Stimulated activated CD8-positive, alpha-beta memory T cell treated with anti-CD3 and anti-CD28 coated beads, Interleukin-7, amount 100 ng/mL, for 24 hours (primary cell): ENCODE measurements at places on chromosomes 6 and 20.

DNA sequence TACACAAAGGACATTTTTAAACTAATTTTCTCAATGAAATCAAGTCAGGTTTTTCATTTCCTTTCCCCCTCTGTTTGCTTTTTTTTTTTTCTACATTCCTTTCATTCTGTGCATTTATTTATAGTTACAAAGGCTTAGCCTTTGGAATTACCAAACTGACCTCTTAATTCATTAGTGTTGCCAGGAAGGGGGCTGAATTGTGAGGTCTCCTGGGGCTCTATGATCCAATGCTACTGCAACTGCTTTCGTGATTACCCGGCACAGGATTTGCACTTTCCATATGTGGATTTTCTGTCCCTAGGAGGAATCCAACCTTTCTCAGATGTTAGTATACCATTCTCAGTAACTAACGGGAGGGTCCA is 35.3 kb downstream of the NEDD9 start:
- DNase-seq: no peak

DNA sequence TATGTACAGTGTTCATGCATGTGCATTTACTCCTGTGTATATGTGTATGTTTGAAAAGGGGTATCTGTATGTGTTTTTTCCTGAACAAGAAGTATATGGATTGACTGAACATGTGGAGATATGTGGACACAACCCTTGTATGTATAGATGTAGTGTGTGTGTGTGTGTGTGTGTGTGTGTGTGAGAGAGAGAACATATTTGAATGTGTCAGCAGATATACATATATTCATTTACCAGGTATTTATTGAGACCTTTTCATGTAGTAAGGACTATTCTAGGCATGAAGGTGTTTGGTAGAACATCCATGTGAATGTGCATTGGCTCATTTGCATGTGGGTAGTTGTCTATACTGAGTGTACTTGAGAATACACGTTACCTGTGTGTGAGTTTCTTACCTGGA is 39.3 kb downstream of the EIF2S2 start:
- DNase-seq: no peak

DNA sequence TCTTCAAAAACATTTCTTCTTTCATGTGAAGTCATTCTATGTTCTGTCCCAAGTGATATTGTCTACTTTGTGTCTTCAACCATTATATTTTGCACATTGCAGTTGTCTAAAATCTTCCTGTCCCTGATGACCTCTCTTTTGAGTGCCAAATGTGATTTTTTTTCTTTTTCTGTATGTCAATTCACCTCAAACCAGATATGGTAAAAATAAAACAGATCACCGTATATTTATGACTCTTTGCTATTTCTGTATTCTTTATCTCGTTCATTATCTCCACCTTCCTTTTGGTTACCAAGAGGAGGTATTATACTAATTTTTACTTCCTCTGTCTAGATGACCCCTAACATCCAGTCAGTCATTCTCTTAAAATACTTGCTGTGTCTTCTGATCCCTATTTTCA is 165.2 kb downstream of the GRIK2 start:
- no peak for DNase-seq

DNA sequence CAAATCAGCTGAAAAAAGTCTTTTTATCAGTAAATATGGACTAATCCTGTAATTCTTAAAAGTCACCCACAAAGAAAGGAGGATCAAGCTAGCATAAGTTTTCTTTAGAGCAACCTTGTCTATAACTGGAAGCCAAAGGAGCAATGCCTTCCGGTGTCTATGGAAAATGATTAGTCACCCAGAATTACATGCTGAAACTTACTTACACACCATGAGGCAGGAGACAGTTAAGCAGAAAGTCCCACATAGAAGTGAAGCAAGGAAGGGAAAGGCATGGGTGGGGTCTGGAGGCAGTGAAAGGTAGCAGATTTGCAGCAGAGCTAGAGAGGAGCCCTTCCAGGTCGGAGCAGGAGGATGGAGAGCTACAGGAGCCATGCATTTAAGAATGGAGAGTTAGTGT is 153.7 kb upstream of the RIPOR2 start:
- DNase-seq: no peak

DNA sequence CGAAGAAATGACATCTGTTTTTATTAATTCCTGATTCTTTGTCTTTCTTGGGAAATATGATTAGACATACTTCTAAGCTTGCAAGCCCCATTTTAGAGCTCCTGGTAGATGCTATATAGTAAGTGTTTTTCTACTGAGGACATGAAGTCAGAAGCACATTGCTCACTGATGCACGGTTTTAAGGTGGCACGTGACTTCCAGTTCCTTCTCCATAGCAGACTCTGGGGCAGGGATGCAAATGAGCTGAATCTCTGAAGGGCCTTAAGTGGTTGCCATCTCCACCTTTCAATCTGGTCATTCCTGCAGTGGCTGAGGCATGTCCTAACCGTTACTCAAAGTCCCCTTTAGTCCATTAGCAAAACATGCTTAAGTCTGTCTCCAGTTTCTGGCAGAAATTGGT is 421.2 kb upstream of the HTR1E start:
- DNase-seq: no peak

DNA sequence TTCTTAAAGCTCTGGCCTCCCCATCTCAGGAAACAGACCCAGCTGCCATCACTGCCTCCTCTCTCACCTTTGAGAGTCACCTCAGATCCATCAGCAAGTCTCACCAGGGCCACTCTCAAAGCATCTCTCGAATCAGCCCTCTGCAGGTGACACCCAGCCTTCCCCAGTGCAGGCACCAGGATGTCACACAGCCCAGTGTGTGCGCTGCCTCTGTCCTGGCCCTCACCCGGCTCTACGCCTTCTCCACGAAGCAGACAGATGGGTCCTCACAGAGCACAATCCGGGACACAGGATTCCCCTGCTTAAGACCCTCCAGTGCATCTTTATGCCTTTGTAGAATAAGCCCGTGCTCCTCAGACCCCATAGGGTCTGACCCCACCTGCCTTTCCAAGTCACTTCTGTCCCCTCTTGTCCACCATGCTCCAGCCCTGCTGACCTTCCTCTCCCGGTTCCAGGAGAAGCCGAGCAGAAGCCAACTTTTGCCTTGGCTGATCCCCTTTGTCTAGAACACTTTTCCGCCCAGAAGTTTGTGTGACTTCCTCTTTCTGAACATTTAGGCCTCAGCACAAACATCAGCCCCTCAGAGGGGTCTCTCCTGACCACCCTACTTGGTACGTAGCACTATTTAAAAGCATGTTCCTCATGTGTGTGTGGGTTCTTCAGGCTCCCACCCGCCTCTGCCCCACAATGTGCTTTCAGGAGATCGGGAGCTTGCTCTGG is 60.2 kb downstream of the PSMG4 start:
- DNase-seq: no peak

GRCh38 chr20:47328129-47328528 is 28.4 kb downstream of the ZMYND8 start:
- DNase-seq: no peak

DNA sequence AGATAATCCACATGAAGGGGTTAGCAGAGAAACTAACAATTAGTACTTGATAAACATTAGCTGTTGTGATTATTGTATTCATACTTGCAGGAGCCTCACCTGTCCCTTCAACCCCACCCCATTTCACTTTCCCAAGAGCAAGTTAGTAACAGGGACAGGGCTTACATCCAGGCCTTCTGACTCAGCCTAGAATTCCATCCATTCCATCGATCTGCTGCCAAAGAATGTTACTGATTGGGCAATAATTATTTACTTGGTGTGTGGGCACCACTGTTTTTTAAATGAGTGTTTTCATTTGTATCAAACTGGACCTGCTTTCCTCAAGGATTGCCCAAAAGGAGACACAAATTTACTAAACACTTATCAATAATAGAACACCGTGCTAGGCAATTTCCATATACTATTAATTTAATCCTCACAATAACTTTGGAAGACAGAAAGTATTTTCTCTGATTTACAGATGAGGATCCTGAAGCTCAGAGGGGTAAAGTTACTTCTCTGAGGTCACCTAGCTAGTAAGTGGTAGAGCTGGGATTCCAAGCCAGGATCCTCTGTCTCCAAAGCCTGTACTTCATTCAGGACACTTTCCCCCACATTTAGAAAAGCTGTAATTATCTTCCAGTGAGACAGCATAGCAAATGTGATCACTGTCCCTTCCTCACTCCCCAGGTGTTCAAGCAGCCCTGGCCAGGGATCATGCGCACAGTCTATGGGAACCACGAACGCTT is 32.8 kb downstream of the GSS start:
- no peak for DNase-seq

DNA sequence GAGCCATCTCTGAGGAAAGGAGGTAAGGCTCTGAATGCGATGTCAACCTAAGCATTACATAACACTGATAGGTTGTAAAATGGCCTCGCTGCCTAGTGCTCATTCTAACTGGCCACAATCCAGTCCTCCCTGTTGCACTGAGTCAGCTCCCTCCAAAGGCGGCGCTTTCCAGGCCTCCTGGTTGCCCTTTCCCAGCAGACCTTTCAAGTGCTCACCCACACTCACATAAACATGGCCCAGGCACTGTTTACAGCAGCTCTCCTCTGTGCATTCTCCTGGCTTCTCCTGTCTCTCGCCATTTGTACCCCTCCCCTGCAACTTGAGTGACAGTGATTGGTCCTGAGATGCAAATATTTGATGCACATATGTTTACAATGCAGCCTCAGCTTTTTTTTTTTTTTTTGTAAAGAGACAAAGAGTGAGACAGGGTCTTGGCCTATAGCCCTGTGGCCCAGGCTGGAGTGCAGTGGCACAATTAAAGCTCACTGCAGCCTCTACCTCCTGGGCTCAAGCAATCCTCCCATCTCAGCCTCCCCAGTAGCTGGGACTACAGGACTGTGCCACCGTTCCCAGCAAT is 36.8 kb upstream of the PRND start:
- DNase-seq: no peak

DNA sequence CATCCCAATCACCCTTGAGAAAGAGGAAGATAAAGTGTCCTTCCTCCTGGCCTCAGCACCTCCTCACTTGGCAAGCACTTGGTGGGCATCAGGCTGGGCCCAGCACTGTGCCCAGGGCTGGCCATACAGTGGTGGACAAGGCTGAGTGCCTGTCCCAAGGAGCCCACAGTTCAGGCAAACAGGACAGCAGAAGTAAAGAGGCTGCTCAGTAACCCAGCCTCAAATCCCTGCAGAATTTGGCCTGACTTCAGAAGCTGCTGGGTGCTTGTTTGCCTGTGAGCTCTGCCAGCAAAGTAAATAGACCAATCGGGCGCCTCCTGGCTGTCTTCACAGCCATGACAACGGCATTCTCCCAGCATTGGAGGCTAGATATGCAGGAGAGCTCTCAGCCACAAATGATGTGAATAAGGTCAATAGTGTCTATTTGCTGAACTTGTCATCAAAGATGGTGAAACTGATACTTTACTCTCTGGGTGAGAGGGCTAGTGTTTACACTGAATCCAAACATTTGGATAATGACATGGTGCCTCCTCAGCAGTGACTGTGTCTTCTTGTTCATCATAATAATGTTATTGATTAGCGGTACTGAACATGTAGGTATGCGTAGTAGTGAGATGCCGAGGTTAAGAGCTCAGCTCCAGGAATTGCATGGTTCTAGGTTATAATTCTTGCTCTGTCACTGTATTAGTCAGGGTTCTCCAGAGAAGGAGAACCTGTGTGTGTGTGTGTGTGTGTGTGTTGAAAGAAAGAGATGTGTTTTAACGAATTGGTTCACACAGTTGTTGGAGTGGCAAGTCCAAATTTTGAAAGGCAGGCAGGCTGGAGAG is 36.9 kb upstream of the FANCE start:
- no peak for DNase-seq

DNA sequence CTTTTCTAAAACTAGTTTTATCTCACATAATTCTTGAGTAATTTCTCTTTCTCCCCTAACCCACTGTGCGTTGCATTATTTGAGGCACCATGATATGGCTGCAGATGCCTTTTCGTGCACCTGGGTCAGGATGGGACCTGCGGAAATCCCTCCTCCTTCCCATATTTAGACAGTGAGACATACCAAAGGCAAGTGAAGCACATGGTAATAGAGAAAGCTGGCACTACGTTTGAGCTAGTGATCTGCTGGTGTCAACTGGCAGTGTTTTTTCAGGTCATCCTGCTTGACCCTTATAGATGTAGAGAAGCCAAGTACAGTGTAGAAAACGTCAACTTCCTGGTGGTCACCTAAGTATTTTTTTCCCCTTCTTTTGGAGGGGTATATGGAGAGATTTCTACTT is 71.7 kb downstream of the FOXO3 start:
- no peak for DNase-seq

- no peak for DNase-seq
Observed at GRCh38 chr6:138424004-138424904, 20.2 kb downstream of the HEBP2 start.

DNA sequence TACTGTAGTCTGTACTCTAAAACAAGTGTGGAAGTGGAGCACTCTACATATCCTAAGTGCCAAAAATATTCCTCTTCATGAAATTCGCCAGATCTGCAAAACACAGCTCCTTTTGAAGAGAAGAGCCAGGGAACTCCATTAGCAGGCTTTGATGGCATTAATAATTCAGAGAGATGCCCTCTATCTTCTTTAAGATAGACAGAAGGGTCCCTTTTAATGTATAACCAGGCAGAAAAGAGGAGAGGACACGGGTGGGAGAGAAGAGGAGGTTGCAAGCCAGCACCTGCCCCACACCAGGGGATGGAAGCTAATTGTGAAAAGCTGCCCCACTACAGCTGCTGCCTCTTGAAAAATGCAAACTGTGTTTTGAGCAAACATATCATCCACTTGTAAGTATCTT is 3.7 kb upstream of the RFPL4B start:
- no peak for DNase-seq

DNA sequence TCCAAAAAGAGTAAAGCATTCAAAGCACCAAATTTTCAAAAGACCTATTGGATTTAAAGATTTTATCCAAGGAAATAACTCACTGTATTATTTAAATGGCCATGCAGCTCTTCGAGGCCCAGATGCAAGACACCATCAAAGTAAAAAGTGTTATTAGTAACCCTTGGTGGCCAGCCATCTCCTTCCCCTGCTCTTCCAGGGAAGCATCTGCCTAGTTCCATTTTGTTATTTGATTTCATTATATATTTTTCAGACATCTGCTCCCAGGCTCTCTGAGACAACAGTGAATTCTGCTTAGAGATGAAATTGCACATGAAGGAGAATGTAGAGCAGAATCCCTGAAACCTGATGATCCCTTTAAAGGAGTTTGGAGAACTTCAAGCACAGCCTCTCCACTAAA is 252.3 kb upstream of the TBX18 start:
- no peak for DNase-seq

DNA sequence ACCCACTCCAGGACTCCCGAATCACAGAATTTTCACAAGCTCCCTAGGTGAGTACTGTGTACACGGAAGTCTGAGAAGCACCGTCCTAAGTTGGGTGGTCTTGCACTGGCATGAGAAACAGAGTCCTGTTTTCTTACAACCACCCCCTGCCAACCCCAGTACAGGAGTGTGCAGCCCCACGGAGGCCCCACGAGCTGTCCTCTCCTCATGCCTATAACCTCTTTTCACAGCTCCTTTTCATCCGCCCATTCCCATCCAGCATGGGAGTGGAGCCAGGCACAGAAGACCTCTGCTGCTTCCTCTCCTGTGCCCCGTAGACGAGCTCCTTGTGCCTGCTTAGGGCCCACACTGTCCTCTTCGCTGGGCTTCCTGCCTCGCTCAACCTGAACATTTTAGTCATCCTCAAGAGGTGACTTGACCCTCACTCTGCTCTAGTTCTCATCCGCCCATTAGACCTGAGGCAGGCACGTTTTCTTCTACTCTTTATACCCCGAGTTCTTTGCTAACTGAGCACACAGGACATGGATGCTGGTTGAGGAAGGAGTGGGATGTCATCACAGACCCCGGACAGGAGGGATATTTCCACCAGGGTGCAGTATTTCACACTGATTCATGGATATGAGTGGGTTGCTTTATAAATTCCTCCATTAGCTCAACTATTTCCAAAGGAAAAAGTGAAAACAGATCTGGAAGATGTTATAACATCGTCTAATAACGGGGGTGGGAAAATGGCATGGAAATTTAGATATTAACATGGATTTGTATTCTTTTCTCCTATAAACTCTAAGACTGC is 160.5 kb downstream of the TTLL2 start:
- no peak for DNase-seq
